CD4-positive, alpha-beta T cell treated with Interleukin-15 for 1 hour (primary cell): ENCODE measurements at places on chromosomes 1 and 21.
A peak's percentile ranks its signal among the peaks of the same experiment; 100 is the strongest.

DNA sequence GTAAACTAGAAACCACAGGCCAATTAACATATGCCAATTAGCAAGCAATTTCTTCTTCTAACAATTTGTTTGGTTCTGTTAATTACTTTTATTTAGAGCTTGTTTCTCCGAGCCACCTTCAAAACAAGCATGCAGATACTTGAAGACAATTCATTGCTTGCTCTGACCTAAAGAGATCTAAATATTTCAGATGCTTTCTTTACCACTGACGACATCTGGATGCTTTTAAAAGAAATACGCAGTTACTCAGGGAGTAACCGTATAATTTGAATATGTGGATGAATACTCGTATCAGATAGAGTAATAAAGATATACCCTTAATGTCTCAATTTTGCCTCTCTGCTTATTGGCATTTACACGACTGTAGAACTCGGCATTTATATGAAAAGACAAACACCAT, 390.0 kb downstream of the DISC1 start:
- DNase-seq, result no peak

GRCh38 chr1:179146476-179146875, 64.6 kb downstream of the TOR3A start:
- no peak for DNase-seq

GRCh38 chr1:54371942-54372275, 34.3 kb downstream of the SSBP3 start:
- no peak for DNase-seq

- no peak for DNase-seq
Observed at GRCh38 chr1:71919811-71920509, 362.4 kb downstream of the NEGR1 start.

DNA sequence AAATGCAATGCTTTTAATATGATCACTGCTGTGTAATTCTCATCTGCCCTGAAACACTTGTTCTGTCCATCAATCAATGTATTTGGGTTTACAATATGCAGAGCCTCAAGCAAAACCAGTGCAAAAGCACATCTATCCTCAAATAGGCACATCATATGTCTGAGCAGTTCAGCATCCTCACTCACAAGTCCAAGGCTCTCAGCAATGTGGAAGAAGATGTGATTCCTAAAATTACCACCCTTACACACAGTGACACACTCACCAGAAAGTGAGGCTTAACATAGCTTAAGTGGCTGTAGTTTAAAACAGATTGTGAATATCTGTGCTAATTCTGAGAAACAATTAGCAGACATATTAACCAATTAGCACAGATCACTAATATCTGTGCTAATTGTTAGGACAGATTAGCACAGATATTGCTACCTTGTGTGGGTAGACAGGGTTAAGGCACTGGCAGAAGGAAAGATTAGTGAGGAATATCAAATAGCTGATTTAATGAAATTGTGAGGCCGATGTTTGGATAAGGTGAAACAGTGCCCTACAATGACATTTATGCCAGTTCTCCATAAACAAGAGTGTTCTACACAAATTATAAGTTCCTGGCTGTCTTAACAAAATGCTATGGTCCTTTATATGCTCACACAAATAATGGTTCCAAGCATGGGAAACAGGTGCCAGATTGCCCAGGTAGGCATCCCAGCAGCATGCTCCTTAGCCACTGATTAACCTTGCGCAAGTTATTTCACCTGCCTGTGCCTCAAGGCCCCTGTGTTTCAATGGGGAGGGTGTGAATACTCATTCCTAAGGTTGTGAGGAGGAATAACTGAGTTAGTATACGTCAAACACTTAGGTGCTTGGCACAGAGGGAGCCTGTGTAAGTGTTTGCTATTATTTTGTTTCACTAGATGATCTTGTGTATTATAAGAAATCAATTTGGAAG, 41.7 kb downstream of the MRPL39 start:
- no peak for DNase-seq

- DNase-seq, result no peak
Observed at GRCh38 chr1:22176258-22176657, 33.4 kb upstream of the WNT4 start.

DNA sequence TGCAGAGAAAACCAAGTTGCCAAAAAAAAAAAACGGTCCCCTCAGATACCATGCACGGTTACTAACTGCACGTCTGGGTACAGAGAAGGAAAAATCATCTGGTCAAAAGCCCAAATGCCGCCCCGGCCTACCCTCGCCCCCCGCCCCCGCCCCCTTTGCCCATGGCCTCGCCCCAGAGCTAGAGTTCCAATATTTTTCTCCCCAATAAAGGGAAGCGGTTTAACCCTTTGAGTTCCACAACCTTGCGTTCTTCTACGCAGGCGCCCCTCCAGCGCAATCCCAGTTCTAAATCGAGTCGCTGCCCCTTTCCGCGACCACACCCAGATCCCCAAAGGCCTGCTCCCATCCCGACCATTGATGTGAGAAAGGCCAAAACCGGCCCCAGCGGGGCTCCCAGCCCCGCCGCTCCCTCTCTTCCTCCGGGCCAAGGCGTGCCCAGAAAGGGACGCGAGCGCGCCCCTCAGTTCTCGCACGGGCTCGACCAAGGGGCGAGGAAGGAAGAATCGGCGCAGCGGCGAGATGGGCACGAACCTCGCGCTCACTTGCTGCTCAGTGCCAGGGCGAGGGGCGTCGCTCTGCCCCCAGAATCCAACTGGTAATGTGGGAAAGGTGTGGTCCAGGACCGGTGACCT, 797 bp downstream of the WDR47 start:
- DNase-seq, result no peak

DNA sequence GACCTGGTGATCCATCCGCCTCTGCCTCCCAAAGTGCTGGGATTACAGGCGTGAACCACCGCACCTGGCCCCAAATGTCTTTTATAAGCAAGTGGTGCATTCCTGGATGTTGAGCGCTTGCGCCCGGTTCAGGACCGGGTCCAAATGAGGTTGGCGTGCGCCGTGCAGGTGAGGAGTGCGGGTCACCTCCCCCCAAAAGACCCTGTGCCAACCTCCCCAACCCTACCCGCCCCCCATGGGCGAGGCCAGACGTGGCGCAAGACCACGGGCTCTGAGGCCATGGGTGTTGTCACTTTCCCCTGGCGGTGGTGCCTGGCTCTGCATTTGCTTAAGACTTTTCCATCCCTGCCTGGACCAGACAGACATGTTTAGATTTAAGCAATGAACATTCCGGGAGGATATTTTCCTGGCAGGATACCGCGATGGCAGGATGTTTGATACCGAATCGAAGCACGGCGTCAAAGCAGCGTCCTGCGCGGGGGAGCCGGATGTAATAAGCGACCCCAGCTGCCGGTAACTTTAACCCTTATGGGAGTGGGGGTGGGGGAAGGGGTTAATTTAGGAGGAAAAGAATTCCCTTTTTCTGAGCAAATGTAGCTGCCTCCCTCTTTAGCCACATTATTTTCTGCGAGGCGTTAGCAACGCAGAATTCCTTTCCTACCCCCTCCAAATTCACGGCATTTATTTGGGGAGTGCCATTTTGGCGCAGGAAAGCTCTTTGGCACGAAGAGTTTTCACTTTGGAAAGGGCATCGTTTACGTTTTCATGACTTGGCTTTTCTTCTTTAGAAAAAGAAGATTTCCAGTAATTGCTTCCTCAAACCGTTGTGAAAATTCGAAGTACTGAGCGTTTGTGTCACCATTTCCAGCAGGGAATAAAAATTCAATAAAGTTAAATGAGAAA, 27.8 kb upstream of the RNF187 start:
- peak; percentile 49 for DNase-seq

- no peak for DNase-seq
Observed at GRCh38 chr1:234154320-234155251, 218.7 kb upstream of the COA6 start.

DNA sequence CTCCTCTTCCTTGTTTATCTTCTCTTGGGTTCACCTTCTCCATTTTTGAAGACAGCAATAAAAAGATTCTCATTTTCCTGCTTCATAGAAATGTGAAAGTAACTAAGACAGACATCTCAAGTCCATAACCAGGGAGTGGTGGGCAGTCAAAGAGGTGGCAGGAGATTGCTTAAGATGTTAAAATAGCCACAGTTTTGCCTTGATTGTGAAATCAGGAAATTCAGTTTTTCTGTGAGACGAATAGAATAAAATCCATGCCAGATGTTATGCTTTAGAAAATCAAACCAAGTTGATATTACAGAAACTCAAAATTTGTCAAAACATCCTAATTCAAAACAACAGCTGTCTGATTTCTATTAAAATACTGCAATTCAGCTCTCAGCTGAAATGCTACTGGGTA, 57.2 kb downstream of the TNN start:
- no peak for DNase-seq

GRCh38 chr1:43545695-43546387, 15.2 kb downstream of the PTPRF start:
- no peak for DNase-seq

DNA sequence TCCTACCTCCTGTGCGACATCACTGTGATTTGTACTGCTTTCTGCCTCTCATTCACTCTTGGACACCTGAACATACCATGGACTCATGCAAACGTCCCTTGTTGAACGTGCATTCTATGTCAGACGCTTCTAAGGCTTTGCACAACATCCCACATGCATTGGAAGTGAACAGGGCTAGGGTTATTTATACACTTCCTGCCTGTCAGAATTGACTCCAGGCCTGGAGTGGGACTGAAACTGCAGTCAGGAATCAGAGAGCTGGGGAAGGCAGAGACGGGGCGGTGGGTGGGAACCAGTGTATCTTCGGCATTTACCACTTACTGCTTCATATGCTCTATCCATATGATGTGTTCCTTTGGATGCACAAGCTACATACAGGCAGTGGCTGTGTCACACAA, 81.4 kb upstream of the GALNT2 start:
- no peak for DNase-seq

DNA sequence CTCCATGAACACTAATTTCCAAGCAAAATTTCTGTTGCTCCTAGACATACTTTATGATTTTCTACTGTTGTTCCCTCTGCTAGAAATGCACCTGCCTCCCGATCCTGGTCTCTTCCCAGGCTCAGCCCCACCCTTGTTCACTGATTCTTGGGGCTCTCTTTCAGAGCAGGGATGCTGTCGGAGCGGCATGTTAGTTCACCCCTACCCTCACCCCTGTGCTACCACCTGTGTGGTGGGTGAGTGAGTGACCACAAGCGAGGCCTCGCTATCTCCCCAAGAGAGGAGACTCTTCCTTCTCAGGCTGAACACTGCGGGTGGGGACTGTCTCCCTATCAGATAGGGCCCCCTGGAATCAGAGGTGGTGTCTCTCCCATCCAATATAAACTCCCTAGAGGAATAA, 4.9 kb upstream of the S100A8 start:
- no peak for DNase-seq

DNA sequence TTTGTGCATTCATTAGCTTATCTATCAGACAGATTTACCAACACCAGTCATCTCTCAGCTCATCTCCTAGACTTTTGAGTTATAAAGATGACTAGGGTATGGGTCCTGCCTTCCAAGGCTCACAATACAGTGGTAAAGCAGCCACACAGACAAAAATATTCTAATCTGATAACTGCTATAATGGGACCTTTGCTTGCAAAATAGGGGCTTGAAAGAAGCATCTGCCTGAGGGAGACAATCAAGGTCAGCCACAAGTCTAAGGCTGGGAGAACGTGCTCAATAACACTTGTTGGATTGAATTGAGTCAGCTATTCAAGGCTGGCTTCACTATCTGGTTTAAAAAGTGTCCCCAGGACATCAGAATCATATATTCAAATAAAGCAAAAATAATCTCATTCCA, 1.4 kb upstream of the PAPPA2 start:
- DNase-seq, result no peak

DNA sequence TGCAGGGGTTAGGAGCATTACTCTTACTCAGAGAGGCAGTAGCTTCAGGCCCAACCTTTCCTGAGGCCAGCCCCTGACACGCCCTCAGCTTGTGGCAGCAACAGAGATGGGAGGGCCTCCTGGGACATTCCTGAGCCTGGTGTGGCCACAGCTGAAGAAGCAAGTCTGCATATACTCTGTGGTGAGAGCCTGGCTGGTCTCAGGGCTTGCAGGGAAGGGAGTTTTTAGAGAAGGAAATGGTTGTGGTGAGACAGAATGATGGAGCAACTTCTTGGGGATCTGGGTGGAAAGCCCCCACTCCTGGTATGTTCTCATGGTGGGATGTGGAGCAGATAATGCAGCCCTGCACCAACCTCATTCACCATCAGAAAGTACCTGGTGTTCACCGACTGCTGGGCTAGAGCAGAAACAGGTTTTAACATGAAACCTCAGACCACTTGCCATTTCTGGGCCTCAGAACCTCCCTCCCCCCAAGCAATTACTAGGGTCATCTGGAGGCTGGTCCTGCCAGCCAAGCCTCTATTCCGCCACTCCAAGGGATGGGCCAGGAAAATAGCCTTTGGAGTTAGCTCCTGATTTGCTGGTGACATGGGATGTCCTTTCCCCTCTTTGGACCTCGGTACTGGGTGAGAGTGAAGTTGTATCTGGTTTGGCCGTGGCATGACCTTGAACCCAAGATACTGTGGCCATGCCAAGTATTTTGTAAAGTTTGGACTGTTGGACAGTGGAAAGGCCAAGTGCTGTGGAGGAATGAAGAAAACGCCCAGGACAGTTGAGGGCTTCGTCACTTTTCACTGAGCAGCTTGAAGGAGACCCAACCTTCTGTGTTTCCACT, 28.1 kb upstream of the RNF19B start:
- peak; percentile 88 for DNase-seq

GRCh38 chr1:66351478-66351877, 182.5 kb upstream of the SGIP1 start:
- no peak for DNase-seq

GRCh38 chr21:38183961-38184360, 72.8 kb upstream of the KCNJ15 start:
- DNase-seq, result no peak

DNA sequence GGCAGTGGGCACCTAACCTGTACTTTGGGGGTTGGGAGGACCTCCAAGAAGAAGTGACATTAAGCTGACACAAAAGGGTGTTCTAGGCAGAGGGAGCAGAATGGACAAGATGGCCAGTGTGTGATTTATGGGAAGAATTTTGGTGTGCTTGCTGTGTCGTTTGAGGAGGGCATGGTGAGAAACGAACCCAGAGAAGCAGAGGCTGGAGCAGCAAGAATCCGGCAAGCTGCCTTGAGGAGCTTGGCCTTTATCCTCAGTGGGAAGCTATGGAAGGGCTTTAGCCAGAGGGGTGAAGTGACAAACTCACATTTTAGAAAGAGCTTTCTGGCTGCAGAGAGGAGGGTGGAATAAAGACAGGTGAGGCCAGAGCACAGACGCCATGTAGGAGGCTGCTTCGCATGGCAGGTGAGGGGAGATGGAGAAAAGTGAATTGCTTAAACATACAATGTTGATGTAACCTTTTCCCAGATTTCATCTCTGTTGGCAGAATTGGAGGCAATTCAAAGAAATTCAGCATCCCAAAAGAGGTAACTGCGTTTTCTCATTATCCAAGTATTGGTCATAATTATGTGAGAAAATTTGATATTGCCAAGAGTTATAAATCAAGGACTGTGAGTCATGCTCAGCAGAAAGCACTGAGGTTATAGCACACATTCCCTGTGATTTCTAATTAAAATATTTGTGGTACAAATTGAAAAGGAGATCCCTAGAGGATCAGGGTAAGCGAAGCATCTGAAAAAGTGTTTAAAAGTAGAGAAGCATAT, 26.5 kb downstream of the TRIM45 start:
- no peak for DNase-seq

DNA sequence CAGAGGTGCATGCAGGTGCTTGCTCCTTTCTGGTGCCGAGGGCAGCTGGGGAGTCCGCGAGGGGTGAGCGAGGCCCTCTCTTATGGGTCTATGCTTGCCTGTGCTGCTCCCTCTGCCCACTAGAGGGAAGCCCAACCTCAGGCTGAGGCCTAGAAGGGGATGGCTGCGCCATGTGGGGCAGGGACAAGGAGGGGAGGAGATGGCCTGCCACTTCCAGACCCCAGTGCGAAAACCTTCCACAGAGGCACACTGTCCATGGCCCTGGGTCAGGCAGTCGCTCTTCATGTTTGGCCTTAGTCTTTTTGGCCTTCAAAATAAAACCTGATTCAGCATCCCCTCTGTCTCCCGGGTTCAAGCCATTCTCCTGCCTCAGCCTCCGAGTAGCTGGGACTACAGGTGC, 14.0 kb downstream of the RHBG start:
- peak; percentile 65 for DNase-seq
